ENCODE measurements at places on chromosomes 3 and 15.
A peak's percentile ranks its signal among the peaks of the same experiment; 100 is the strongest.

- DNase-seq = no peak
These were observed 449.9 kb upstream of the NAALADL2 start for GRCh38 chr3:174409086-174409743.

- no peak for DNase-seq
These were observed 11.3 kb downstream of the LYSMD4 start for GRCh38 chr15:99721896-99722295.

DNA sequence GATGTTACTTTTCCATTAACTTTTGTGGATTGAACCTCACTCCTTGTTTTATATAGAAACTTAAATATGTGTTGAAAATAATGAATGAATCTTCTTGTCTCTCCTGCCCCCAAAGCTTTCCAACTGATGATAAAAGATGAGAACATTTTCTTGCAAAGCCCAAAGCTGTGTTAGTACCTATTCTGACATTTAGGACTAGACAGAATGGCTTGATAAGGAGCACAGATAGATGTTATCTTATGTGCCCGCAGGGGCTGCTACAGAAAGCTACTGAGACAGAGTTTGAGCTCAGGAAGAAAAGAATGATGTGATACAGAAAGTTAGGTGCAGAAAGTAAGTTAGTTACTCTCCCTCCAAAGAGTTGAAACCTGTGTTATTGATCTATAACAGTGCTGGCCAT lies 109.4 kb upstream of the ATP11B start:
- DNase-seq = no peak

DNA sequence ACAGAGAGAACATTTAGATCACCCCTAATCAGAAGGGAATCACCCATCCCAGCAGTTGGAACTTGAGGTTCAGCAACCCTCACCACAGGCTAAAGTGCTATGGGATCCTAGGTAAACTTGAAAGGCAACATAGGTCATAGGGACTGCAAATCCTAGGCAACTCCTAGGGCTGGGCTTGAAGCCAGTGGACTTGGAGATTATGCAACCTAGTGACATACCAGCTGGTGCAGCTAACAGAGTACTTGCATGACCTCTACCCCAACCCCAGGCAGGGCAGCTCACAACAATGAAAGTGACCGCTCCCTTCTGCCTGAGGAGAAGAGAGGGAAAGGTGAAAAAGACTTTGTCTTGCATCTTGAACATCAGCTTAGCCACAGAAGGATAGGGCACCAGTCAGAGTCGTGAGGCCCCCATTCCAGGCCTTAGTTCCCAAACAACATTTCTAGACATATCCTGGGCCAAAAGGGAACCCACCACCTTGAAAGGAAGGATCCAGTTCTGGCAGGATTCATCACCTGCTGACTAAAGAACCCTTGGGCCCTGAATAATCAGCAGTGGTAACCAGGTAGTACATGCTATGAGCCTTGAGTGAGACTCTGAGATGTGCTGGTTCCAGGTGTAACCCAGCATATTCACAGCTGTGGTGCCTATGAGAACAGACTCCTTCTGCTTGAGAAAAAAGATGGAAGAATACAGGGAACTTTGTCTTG lies 37.6 kb upstream of the FBN1 start:
- DNase-seq = no peak

- no peak for DNase-seq
These were observed 33.6 kb downstream of the ZNF280D start for GRCh38 chr15:56699743-56700142.

GRCh38 chr15:73340502-73341192 lies 28.1 kb downstream of the HCN4 start:
- DNase-seq = no peak

- DNase-seq = no peak
These were observed 39.8 kb downstream of the ZFAND6 start for GRCh38 chr15:80099241-80099640.

GRCh38 chr15:33111041-33111451 lies 83.5 kb downstream of the FMN1 start:
- DNase-seq = no peak

GRCh38 chr3:69240651-69241568 lies 118.5 kb upstream of the LMOD3 start:
- DNase-seq = no peak

DNA sequence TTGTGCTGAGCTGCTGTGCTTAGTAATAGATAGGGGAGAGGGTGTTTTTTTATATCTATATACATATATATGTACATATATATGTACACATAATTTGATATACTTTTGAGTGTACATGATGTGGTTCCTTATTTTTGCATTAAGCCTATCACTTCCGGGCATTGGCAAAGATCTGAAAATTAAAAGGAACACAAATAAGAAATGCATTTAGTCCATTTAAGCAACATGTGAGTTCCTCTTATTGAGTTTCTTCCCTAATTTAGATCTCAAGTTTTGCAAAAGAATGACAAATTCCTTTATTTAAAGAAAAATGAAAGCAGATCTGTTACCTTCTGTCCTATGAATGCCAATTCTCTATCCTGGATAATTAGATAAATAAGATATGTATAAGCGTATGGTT lies 435.1 kb downstream of the LPP start:
- peak; percentile 96 for DNase-seq

DNA sequence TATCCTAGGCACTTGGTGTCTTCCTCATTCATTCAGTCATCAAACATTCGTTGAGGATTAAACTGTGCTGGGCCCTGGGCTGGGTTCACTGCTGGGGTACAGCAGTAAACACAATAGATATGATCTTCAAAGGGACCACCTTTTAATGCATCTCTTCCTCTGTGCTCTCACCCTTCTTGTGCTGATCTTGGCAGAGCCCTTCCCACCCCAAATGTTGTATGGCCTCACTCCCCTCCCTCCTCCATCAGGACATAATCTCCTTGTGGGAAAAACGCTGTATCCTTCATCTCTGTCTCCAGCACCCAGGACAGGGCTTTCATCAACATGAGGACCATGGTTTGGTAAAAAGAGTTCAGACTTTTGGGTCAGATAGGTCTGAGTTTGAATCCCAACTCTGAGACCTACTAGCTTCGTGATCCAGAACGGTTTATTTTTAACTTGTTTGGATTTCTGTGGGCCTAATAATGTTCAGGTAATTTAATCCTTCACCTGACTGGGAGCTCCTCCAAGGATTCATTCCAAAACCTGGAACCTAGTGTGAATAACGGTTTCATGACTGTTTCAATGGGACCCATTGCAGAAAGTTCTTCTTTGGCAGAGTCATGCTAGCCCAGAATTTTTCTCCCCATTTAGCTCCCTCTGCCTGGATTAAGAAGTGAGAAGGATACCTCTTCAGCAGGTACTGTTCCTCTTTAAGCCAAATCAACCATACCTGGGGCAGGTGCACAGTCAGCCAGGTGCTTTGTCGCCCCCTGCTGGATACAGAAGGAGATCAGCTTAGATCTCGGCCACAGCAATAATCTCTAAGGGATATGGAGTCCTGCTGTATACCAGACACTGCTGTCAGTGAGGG lies 5.2 kb upstream of the WNT7A start:
- peak; percentile 50 for DNase-seq

- no peak for DNase-seq
These were observed 118.1 kb downstream of the LRRK1 start for GRCh38 chr15:101037090-101037830.

- no peak for DNase-seq
These were observed 49.7 kb upstream of the RBSN start for GRCh38 chr3:15148614-15149013.

Data from AML-193 (cell line).